ENCODE measurements at places on chromosomes 12 and 14.
A peak's percentile ranks its signal among the peaks of the same experiment; 100 is the strongest.

- H3K4me1 ChIP-seq = no peaks in the 10 kb centered on the region
- H3K27me3 ChIP-seq = peaks cover 24% of the 10 kb centered on the region
- no peaks in the 10 kb centered on the region for H3K36me3 ChIP-seq
- no peak overlapping the region for H3K4me3 ChIP-seq
- no peak for DNase-seq
These were observed 1.7 kb upstream of the HSPB8 start for GRCh38 chr12:119177056-119177325.

DNA sequence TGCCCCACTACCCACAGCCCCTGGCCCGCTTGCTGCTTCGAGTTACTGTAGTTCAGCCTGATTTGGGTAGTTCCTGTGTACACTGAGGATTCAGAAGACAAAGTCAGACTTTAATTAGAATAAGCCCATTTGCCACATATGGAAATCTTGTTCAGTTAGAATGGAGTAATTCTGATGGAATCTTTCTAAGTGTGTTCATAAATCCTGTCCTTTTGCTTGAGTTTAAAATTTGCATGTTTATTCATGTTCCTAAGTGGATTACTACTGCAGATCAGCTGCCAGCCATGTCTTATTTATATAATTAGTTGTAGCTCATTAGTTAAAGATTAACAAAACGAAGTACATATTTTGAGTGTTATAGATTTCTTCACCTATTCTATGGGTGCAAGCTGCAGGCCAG is 504.5 kb downstream of the PCNX1 start:
- H3K27ac ChIP-seq = no peak overlapping the region
- H3K27me3 ChIP-seq = no peaks in the 10 kb centered on the region
- H3K36me3 ChIP-seq = no peaks in the 10 kb centered on the region
- no peak overlapping the region for H3K4me3 ChIP-seq
- H3K4me1 ChIP-seq = no peaks in the 10 kb centered on the region
- peak; percentile 5 for DNase-seq

DNA sequence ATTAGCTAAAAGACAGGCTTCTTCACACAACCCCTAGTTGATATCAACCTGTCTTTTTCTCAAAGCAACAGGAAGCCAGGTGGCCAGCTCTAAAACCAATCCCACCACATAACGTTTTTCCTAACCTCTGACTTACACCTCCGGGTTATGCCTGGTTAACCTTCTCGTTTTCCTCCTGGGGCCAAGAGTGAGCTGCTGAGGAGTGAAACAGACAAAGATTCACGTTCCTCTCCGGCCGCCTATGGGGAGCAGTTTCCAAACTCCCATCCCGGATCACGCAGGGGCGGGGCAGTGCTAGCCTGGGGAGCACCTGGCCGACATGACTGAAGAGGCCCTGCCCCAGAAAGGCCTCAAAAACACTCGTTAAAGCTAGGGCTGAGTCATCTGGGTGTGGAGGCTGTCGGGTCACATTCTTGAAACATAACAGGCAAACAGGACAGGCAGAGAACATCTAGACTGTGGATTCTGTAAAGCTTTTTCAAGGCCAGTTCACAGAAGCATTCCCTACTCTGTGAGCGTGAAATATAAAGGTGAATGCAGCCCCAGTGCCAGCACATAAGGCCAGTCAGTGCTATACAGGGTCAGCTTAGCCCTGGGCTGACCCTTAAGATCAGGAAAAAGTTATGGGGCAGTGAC is 25.9 kb upstream of the LGALS3 start:
- no peaks in the 10 kb centered on the region for H3K36me3 ChIP-seq
- H3K4me3 ChIP-seq = peak overlapping the region; percentile 1
- peak overlapping the region; percentile 94 for H3K27ac ChIP-seq
- peaks cover 50% of the 10 kb centered on the region for H3K4me1 ChIP-seq

DNA sequence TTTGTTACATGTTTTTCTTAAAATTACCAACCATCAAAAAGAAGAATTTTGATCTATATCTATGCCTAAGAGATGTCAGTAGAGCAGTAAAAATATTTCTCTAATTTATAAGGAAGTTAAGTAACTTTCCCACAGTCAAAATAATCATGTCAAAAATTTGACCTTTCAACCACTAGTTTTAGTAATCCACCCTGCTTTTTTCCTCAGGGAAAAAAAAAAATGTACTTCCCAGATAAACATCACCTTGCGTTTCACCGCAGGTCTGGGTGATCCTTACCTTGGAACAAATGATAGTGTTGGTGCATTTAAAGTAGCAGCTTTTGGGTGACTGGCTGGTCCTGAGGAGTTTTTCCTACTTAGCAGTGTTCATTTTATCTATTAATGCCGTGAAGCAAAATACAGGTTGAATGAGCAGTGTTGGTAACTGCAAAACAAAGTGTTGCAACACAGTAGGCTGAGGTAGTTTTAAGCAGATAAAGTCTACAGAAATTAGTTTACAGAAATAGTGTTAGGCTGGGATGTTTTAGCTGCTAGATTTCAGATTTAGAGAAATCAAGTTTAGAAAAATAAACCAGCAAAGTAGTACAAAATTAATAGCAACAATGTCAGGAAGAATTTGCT is 137.2 kb upstream of the DNM1L start:
- DNase-seq = peak; percentile 31
- no peaks in the 10 kb centered on the region for H3K36me3 ChIP-seq
- H3K4me1 ChIP-seq = peaks cover 25% of the 10 kb centered on the region
- peak overlapping the region; percentile 31 for H3K27ac ChIP-seq
- H3K4me3 ChIP-seq = no peak overlapping the region

DNA sequence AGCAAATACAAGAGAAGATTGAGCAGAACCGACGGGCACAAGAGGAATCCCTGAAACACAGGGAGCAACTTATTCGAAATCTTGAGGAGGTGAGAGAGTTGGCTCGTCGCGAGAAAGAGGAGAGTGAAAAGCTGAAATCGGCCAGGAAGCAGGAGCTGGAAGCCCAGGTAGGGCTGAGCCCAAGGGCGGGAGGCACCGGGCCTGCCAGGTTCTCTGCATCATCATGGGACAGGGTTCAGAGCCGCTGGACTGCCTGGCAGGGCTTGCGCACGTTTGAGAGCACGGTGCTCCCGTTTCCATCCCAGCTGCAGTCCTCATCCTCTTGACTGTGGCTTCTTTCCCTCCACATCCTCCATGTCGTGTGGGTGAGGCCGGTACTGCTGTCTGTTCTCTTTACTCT is 14.4 kb downstream of the TCHP start:
- no peak for DNase-seq
- no peak overlapping the region for H3K27ac ChIP-seq
- H3K27me3 ChIP-seq = no peaks in the 10 kb centered on the region
- peaks cover 4% of the 10 kb centered on the region for H3K4me1 ChIP-seq
- H3K4me3 ChIP-seq = no peak overlapping the region

GRCh38 chr12:14986449-14986848 is 13.6 kb downstream of the PDE6H start:
- no peak overlapping the region for H3K27ac ChIP-seq
- no peak overlapping the region for H3K4me3 ChIP-seq
- DNase-seq = no peak
- no peaks in the 10 kb centered on the region for H3K27me3 ChIP-seq
- no peaks in the 10 kb centered on the region for H3K36me3 ChIP-seq

- no peaks in the 10 kb centered on the region for H3K27me3 ChIP-seq
- DNase-seq = no peak
- H3K4me1 ChIP-seq = peaks cover 9% of the 10 kb centered on the region
- H3K27ac ChIP-seq = no peak overlapping the region
These were observed 140.5 kb downstream of the AKAP6 start for GRCh38 chr14:32469388-32470160.

- H3K4me3 ChIP-seq = no peak overlapping the region
- no peaks in the 10 kb centered on the region for H3K27me3 ChIP-seq
- no peaks in the 10 kb centered on the region for H3K36me3 ChIP-seq
- H3K27ac ChIP-seq = no peak overlapping the region
- H3K4me1 ChIP-seq = no peaks in the 10 kb centered on the region
These were observed 165.7 kb downstream of the BMP4 start for GRCh38 chr14:53790731-53791500.

- H3K36me3 ChIP-seq = peaks cover 7% of the 10 kb centered on the region
- DNase-seq = no peak
- H3K27ac ChIP-seq = no peak overlapping the region
- H3K27me3 ChIP-seq = no peaks in the 10 kb centered on the region
These were observed 65.8 kb downstream of the EEA1 start for GRCh38 chr12:92863251-92863650.

- no peak overlapping the region for H3K4me3 ChIP-seq
- no peaks in the 10 kb centered on the region for H3K36me3 ChIP-seq
- H3K27ac ChIP-seq = no peak overlapping the region
- no peaks in the 10 kb centered on the region for H3K4me1 ChIP-seq
- DNase-seq = no peak
These were observed 12.9 kb downstream of the ELK3 start for GRCh38 chr12:96206936-96207662.

DNA sequence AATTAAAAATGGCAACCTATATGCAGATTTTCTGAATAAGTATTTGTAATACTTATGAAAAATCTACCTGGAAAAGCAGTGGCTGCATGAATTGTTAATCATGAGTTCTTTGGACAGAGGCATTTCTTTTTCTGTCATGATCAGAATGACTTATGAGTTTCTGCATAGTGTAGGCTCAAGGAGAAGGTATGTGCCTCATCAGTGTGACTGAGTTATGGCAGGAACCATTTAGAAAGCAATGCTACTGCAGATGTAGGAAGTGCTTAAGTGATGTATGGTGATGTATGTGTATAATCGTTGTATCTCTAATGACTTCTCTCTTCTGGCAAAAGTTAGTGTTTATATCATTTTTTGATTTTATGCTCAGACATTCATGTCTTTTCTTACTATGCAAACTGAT is 816.4 kb upstream of the FBXO33 start:
- no peak for DNase-seq
- no peaks in the 10 kb centered on the region for H3K36me3 ChIP-seq
- H3K4me3 ChIP-seq = no peak overlapping the region

GRCh38 chr12:116534311-116535121 is 24.7 kb upstream of the MAP1LC3B2 start:
- peaks cover 17% of the 10 kb centered on the region for H3K4me1 ChIP-seq
- H3K27ac ChIP-seq = peak overlapping the region; percentile 40
- DNase-seq = no peak
- H3K27me3 ChIP-seq = no peaks in the 10 kb centered on the region
- H3K4me3 ChIP-seq = peak overlapping the region; percentile 45
- no peaks in the 10 kb centered on the region for H3K36me3 ChIP-seq
